ENCODE measurements at places on chromosomes 2 and 18.

DNA sequence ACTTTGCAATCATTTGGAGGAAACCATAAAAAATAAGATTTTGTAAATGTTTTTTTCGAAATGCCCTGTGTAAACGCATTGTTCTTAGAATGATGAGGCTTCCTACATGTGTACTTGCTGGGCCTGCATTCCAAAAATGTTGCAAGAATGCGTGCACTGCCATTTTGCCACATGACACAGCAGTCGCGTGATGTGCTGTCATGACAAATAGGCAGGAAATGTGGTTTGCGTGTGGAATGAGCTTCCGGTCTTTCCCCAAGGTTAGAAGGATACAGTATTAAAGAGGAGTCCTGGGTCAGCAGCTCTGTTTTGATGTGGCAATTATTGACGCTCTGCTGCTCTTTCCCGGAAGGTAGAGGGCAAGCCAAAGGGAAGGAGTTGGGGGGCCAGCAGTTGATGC, 18.1 kb upstream of the SERPINB2 start:
- DNase-seq, result no peak

DNA sequence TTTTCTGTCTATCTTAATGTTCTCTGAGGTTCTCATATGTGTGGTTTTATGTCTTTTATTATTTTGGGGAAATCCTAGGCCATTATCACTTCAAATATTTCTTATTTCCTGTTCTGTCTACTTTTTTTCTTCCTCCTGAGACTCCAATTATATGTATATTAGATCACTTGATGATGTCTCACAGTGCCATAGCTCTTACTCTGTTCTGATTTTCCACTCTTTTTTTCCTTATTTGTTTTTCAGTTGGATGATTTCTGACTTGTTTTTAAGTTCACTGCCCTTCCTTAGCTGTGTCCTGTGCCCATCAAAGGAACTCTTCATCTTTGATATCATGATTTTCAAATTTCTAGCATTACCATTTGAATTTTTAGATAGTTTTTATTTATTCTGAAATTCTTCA, 24.1 kb downstream of the FAM228B start:
- no peak for DNase-seq

- no peak for DNase-seq
These were observed 128.1 kb downstream of the DDX1 start for GRCh38 chr2:15719566-15720313.

DNA sequence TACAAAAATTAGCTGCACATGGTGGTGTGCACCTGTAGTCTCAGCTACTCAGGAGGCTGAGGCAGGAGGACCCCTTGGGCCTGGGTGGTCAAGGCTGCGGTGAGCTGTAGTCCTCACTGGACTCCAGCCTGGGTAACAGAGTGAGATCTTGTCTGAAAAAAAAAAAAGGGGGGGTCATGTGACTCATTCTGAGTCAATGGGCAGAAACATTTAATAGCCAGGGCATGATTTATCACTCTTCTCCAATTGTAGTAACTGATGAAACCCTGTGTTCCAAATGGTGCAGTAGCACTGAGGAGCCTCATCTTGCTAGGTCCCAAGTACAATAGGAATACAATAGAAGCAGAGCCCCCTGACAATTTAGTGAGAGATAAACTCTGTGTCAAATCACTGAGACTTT, 78.9 kb upstream of the CCDC68 start:
- no peak for DNase-seq
